ENCODE measurements at places on chromosomes 7 and 10.

DNA sequence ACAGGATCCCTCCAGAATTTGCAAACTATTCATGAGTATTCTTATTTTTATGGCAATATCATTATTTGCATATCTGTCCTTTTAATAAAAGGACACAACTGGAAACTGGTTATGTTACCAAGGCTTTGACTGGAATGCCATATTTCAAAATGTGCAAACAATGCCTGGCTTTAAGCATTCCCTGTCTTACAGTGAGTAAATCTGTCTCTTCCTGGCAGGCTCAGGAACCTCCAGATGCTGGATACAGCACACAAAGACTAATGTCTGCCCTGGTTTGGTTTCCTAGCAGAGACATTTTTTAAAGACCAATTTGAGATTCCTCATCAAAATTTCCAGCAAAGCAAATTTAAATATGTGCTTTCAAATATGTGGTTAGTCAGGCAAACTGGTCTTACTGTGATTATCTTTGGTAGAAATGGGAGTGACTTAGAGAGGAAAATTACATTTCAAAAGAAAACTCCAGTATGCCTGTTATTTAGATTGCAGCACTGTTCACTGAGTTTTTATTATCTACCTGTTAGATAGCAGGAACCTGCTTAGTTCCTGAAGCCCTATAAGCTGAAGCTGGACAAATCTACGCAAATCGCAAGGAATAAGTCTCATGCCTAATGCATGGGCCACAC, 31.3 kb downstream of the RNF216 start:
- DNase-seq: no peak

- no peak for DNase-seq
These were observed 35.8 kb upstream of the GNAI1 start for GRCh38 chr7:80098795-80099194.

- DNase-seq: no peak
These were observed 412.5 kb upstream of the SEMA3C start for GRCh38 chr7:81331061-81332018.

DNA sequence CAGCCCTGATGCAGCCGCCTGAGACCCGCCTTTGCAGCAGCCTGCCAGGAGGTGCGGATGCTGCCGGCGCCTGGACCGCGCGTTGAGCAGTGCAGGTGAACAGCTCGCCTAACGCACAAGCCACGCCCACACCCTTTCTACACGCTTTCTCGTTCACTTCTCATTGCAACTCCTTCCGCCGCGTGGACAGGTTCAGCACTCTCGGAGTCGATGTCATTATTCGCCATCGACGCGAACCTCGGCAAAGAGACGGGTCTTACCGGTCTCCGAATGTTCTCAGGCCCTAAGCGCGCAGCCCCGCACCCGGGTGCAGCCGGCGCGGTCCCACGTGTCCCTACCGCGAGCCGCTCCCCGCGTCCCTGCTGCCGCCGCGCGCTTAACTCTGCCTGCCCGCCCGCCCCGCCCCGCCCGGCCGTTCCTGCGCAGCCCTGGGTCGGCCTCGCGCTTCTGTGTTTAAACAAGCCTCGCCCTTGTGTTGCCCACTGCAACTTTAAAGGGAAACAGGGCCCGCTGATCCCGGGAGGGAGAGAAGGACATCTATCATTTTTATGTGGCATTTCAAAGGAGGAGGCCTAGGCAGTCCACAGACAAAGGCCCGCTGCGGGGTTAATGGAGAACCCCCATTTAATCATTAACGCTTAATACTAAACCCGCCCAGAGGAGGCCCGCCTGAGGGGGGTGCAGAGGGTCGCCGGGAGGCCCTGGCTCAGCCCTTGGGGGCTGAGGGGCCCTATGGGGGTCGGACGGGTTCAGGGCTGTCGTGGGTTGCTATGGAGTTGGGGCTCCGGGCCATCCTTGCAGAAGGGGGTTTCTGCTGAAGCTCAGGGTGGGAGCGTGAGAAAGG, 128.5 kb downstream of the WDR11 start:
- peak; percentile 80 for DNase-seq

DNA sequence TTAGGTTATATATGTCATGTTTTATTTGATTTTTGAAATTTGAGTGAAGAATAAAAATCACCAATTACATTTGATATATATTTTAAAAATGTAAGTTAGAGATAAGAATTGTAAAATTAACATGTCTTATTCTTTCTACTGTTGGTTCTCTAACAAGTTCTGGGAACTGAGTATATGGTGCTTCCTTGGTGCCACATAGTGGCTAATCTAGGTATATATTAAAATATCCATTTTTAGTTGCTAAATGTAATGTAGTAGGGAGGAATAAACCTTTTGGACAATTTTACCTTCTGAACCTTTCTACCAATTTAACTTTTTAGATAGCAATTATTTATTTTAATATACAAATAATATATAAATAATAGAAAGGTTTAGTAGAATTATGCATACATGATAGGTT, 17.5 kb downstream of the CFAP69 start:
- no peak for DNase-seq

GRCh38 chr10:89846786-89847185, 145.4 kb downstream of the KIF20B start:
- DNase-seq: no peak

GRCh38 chr7:27182861-27183681, 2.0 kb downstream of the HOXA11 start:
- DNase-seq: peak; percentile 38

GRCh38 chr7:143300959-143301935, 13.1 kb downstream of the CASP2 start:
- no peak for DNase-seq

- no peak for DNase-seq
These were observed 750.1 kb downstream of the MAGI2 start for GRCh38 chr7:78703391-78703790.

DNA sequence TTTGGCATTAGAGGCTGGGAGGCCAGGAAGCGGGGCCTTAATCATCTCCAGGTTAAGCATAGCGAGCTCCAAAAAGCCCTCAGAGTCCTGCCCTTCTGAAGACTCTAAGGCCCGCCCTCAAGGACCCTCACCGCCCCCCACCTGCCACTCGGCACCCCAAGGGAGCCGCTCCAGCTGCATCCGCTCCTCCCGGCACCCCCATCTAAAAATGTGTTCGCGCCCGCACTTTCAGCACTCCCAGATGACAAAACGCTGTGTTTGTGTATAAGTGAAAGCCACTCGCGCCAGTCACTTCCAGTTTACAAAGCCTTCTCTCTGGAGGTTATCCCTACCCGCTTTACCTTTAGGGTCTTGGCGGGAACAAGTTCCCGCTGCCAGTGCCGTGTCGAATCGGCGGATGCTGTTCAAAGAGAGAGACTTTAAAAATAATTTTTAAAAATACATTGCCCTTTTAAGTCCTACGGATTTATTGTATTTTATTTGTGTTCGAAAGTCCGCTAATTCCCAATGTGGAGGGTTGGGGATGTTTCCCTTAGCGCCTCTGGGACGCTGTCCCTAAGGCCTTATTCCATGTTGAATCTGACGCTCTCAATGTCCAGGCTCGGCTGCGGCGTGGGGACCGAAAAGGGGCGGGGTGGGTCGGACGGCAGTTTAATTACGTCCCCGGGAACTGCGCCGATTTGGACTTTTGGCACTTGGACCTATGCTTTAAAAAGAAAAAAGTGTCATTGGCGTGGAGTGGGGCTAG, at the start of the genes DCLRE1A and NHLRC2:
Gene DCLRE1A (minus strand): TSS at position 70 of the 748 bp plus-strand sequence. CDS start 900 bp downstream, outside the sequence.
Gene NHLRC2 (plus strand): TSS at position 649 of the 748 bp plus-strand sequence. CDS start 212 bp downstream, outside the sequence.
- peak; percentile 77 for DNase-seq

DNA sequence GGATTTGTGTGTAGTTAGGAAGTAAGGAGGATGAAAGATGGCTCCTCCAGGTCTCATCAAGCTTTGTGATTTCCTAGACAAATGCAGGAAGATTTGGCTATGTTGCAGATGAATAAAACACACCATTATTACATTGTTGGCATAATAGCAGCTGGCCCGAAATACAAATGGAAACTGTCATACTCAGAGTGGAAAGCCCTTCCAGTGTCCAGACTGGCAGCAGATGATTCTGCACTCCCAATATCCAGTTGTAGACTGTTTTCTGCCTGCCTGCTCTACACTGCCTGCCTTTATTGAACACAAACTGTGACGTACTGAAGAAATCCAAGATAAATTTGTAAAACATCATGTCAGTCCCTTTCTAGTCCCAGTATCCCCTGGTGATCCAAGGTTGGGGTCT, 99.7 kb upstream of the FZD1 start:
- no peak for DNase-seq

GRCh38 chr10:2252096-2252495, 514.8 kb upstream of the ADARB2 start:
- DNase-seq: no peak

GRCh38 chr7:2862831-2863361, 18.8 kb upstream of the GNA12 start:
- DNase-seq: no peak

DNA sequence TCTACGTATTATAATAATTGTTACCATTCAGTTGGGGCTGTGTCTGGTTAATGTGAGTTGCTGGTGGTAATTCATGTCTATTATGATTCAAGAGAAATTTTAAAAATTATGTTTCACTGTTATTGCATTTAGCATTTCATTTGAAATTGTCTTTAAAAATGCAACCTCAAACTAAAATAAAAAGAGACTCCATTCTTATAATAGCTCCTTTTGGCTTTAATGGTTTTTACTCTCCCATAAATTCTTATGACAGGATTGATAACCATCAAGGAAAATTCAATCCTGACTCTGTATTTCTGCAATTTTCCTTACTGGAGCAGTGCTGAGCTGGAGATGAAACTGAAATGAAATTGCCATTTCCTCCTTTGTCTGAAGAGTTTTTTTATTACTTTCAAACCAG, 262.7 kb downstream of the REEP3 start:
- DNase-seq: no peak

GRCh38 chr7:13898957-13899670, 90.4 kb downstream of the ETV1 start:
- DNase-seq: no peak

- no peak for DNase-seq
These were observed 32.9 kb upstream of the SMC3 start for GRCh38 chr10:110534571-110534970.

GRCh38 chr10:67257018-67257417, 331.2 kb downstream of the LRRTM3 start:
- DNase-seq: no peak

GRCh38 chr7:158245724-158246041, 341.9 kb downstream of the PTPRN2 start:
- DNase-seq: no peak

GRCh38 chr10:132893090-132893489, 49.3 kb downstream of the CFAP46 start:
- DNase-seq: no peak

GRCh38 chr7:142371586-142372377, 113.9 kb upstream of the PRSS58 start:
- no peak for DNase-seq

- DNase-seq: no peak
These were observed 10.1 kb downstream of the HNRNPA2B1 start for GRCh38 chr7:26190417-26190869.

DNA sequence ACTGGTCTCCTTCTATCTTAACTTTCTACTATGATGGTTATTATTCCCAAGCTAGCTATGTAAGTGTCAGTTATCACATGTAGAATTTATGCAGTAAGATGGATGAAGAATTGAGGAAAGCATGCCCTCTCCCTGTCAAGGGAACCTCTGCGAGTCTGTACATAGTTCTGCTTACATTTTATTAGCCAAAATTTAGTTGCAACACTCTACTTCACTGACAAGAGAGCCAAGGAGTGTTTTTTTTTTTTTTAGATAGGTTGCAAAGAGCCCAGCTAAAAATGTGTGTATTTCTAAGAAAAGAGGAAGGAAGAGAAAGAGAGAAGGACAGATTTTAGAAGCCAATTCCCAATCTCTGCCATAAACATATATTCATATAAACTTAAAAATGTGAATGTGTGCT, 357.7 kb upstream of the LRRN3 start:
- no peak for DNase-seq

DNA sequence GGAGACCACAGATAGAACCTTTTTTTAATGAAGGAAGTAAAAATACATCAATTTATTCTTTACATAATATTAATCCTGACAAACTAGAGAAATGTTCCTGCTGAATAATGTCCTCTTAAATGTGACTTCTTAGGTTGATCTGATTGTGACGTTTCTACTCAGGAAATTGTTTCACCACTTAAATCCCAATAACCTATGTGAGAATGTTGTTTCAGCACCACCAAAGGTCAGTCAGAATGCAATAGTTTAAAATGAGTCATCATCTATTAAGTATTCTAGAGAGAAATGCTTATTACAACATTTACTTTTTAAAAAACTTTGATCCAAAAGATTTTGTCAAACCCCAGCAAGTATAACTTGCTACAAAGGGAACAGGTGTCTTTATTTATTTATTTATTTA, 155.4 kb upstream of the CACNA2D1 start:
- DNase-seq: no peak

- DNase-seq: no peak
These were observed 115.4 kb downstream of the MDFIC start for GRCh38 chr7:115037128-115037802.

DNA sequence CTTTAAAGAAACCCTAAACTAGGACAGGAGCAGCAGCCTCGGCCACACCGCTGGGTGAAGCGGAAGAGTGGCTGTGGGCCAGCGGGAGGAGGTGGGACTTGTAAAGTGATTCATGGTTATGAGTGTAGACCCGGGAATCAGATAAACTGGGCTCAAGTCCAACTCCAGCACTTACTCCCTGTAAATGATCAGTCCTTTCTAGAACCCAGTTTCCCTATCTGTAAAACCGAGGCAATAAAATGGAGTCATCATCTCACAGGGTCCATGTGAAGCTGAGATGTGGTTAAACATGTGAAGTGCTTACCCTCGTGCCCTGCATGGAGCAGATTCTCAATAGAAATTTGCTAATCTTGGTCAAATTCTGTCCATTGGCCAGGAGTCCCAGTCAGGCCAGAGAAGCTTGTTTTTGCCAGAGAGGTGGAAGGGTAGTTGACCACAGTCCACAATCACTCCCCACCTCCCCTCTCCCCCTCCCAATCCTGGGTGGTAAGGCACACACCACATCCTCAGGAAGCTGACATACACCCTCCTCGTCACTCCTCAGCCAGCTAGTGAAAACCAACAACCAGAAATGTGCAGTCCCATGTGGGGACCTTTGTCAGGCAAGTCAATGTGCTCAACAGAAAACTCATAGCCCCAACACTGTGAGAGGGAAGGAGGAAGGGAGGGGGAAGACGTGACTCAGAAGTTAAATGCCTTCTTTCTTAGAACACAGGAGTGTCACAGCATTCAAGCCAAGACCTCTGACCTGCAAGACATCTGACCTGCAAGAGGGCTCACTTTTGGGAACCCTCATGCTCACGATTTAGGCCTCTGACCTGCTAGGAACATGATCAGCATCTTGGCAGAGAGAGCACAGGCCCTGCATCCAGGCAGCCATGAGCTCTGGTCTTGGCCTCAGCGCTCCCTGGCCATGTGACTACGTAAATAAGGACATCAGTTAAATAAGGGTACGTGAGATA, 145.1 kb downstream of the PLXNA4 start:
- no peak for DNase-seq

- DNase-seq: no peak
These were observed 218.4 kb downstream of the GRM8 start for GRCh38 chr7:127034186-127034806.

GRCh38 chr7:146654048-146654447, 537.4 kb downstream of the CNTNAP2 start:
- peak; percentile 8 for DNase-seq

GRCh38 chr7:132596588-132596987, 20.3 kb upstream of the PLXNA4 start:
- no peak for DNase-seq

- DNase-seq: no peak
These were observed 108.1 kb upstream of the INSIG1 start for GRCh38 chr7:155189590-155189989.

GRCh38 chr7:69912846-69913245, 314.6 kb downstream of the AUTS2 start:
- no peak for DNase-seq

GRCh38 chr10:17109475-17110207, 20.0 kb downstream of the CUBN start:
- no peak for DNase-seq

Measured in WERI-Rb-1 (cell line).